Activated CD8-positive, alpha-beta memory T cell treated with anti-CD3 and anti-CD28 coated beads for 24 hours (primary cell): ENCODE measurements at places on chromosomes 3 and 15.
A peak's percentile ranks its signal among the peaks of the same experiment; 100 is the strongest.

- DNase-seq = no peak
Measured at GRCh38 chr3:119428538-119428937, 34.9 kb downstream of the TMEM39A start.

DNA sequence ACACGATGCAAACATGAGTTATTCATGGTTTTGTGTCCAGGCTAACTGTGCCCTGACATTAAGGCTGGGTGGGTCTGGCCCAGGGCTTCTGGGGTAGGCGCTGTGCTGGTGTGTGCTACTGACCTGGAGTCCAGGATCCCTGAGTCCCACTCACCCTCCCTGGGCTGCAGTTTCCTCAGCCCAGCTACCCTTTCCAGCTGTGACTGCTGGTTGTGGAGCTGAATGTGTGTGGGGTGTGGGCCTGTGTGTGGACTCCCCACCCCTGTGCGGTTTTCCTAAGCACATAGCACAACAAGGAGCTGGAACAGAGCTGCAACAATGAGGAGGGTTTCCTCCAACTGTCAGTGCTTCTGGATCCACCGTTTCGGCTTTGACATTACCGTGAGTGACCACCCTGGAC, 38.0 kb downstream of the SMAD3 start:
- DNase-seq = no peak

DNA sequence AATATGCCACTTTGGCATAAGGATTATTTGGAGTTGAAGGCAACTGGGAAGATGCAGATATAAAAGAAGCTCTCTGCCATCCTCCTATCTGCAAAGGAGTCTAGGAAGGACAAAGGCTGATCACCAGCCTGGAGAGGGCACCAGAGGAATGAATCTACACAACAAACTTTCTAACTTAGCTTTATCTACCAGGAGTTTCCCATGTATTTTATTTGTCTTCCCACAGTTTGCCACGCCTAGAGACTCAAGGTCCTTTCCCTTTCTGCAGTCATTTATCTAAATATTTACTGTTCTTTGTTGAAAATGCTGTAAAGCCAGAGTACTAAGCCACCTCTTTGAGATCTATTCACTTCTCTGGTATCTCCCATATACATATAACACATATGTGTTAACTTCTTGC, 32.2 kb downstream of the GPR176 start:
- DNase-seq = no peak

DNA sequence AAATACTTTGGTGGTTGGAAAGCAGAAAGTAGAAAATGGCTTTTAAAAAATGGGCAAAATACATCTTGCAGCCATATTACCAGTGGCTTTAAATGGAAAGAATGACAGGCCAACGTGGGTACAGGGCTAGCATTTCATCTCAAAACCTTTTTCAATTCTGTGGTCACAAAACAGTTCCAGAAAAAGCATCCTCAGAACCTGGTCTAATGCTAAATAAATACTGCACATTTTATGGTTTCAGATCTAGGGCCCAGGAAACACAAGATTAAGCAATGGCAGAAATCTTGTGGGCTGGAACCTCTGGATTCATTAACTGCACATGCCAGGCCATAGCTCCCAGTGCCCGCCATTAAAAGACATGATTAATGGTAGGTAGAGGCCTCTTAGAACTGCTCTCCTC, 470.2 kb upstream of the RASGRP1 start:
- no peak for DNase-seq

DNA sequence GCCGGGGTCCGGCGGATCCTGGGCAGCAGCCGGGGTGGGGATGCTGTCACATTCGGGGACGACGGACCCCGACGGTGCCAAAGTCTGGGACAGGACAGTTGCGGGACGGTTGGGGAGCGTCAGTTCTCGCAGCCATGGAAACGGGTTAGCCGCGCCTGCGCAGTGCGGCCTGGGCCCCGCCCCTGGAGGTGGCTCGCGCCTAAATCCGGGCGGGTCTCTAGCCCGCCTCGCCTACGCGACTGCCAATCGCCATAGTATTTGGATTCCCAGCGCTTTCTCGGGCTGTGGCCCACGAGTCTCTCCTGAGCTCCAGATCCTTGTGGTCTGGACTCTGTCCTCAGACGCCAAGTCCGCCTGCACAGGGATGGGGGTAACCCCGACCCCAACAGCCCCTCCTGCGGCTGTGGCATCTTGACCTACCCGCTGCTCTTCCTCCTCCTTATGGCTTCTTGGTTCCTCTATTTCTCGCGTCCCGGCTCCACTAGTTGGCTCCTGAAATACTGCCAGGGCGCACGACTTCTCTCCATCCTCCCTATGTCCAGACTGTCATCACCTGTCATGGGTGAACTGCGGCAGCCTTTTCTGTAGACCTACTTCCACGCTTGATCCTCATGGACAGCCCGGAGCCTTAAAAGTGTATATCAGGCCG, at the start of gene ZMYND10:
TSS of gene ZMYND10 (minus strand) at position 147 of the 649 bp plus-strand sequence. CDS start 153 bp downstream, outside the sequence.
- peak; percentile 88 for DNase-seq

- no peak for DNase-seq
Measured at GRCh38 chr3:134526319-134526718, 40.5 kb downstream of the CEP63 start.

DNA sequence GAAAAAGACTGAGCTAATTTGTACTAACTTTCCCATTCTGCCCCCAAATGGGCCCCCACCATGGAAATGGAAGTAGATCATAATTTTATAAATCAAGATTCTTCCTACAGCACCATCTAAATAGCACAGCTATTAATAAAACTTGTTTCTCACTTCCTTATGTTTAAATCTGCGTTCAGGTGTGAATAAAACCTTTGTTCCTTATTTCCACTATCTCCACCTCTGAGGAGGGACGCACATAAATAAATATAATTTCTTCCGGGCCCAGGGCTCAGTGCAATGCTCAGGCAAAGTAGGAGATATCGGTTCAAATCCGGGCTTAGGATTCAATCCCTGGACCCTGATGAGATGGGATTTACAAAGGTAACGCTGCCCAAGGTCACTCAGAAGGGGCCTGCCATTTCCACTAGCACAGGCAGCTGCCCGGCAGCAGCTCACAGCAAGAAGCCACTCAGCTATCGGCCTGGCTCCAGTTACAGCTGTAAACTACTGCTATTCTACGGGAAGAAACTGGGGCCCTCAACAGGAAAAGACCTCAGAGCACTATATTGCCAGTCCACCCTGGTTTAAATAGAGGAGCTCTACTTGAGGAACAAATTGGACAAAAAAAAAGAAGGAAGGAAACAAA, 52.5 kb downstream of the FOXP1 start:
- DNase-seq = no peak

GRCh38 chr15:31360158-31360561, 33.5 kb downstream of the KLF13 start:
- no peak for DNase-seq

- no peak for DNase-seq
Measured at GRCh38 chr3:119098619-119099222, 47.2 kb upstream of the TEX55 start.

DNA sequence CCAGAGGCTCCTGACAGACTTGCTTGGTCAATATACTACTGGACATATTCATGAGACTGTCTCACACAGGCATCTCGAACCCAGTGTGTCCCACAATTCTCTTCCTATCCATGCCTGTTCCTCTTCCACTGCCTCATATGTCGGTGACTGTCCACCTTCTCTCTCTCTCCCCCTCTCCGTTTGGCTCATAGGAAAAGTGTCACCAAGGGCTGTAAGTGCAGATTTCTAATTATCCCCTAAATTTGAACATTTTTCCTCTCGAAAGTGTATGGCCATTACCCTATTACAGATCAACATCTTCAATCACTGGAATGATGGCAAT, 22.5 kb upstream of the MUC20 start:
- DNase-seq = no peak

DNA sequence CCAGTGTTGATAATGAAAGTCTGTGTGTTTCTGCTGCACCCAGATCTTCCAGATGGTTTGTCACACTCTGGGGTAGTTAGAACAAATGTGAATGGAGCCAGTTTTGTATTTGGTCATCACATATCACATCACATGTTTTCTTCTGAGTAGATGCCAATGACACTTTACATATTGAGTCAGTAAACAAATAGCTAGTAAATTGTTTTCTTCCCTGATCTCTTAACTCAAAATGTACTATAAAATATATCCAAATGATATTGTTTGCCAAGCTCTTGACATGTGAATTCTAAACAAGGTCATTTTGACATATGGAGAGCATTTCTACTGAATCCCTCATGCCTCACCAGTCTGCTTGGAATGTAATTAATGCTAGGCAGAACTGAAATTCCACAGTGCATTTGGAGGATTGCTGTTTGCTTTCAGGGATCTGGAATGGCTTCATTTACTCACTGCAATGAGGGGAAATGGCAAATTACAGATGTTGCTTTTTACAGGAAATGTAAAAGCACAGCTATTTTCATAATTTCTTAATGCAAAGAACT, 45.0 kb downstream of the PDHB start:
- DNase-seq = no peak

DNA sequence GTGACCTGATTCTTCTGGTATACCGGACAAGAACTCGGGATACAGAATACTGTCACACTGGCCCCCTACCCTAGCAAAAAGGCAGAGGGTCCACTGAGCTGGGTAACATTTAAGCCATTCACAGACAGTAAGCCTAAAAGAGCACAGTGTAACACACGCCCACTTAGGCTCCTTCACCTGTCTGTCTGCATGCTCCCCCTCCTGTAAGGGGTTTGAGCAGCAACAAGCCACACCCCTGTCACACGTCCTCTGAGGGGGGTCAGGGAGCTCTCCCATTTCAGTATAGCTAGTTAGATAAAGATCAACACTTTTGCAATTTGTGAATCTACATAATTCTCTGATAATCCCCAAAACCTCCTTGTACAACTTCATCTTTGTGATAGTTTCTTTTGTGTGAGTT, 586.3 kb upstream of the LMCD1 start:
- DNase-seq = no peak

DNA sequence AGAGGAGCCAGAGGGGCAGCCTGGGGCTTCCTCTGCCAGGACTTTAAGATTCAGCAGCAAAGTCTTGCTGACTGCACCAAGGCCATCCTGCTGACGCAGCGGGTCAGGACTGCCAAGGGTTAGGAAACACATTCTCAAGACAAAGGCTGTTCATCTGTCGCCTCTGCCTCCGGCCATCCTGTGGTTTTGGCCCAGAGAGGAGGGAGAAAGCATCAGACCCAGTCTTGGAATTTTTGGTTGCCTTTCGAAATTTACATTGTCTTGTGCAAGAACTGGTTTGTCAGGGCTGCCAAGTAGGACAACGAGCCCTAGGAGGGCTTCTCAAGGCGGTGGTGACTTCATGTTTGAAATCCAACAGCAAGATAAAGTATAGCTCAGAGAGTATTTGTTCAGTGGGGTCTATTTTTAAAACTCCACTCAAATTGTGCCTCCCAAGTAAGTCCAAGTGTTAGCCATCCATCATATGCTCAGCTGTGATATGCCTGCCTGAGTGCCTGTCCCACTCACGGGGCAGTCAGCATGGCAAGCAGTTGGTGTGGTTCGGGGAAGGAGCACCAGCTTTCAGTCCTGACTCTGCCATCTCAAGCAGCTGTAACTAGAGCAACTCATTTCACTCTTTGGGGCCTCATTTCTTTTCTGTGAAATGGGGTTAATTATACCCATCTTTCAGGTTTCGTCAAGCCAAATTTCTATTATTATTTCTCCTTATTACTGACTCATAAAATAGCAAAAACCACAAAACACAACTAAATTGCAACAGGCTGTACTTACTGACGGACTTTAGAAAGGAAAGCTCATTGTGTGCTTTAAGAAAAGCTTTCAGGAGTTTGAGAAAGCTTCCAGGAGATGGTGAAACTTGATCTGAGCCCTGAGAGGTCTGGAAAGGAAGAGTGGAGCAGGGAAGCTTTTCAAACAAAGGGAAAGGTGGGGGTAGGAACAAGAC, 42.4 kb upstream of the RHO start:
- DNase-seq = no peak

- DNase-seq = no peak
Measured at GRCh38 chr15:73442968-73443367, at the start of gene REC114. Gene REC114, plus strand, starts transcription at chr15:73443164. Its CDS starts 22 bp downstream, at chr15:73443186.

GRCh38 chr3:179172546-179172945, 24.4 kb downstream of the PIK3CA start:
- no peak for DNase-seq

DNA sequence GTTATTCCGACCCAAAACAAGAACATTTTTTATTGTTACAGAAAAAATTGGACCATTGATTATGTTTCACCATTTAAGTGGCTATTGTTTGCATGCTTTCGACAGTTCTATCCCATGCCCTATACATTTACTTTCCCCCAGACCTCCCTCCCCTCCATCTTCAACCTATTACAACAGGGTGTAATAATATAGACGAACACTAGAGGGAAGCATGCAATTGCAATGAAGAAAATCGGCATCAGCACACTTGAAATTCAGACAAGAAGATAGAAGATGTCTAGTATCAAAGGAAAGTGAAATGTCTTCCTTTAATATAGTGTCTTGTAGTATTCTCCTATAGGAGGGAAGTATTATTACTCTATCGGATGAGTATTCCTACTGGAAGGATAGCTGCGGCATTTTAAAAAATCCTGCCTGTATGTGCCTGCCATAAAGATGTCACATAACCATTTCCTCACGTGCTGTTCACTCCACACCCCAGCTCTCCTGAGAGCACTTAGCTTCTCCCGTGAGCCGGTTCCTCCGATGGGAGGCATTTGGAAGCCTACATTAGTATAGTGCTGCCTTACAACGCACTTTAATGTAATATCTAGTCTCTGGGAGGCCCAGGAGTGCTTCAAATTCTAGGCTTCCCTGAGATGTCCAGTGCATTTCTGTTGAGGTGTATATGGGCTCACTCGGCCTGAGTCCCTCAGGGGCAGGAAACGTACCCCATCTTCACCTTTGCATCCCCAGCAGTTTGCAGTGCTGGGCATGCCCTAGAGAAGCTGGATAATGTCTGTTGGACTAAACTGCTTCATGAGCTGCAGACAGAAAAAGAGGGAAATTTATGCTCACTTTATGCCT, 17.8 kb upstream of the ERICH6 start:
- DNase-seq = no peak

GRCh38 chr3:100603469-100603868, 5.9 kb upstream of the ADGRG7 start:
- no peak for DNase-seq

DNA sequence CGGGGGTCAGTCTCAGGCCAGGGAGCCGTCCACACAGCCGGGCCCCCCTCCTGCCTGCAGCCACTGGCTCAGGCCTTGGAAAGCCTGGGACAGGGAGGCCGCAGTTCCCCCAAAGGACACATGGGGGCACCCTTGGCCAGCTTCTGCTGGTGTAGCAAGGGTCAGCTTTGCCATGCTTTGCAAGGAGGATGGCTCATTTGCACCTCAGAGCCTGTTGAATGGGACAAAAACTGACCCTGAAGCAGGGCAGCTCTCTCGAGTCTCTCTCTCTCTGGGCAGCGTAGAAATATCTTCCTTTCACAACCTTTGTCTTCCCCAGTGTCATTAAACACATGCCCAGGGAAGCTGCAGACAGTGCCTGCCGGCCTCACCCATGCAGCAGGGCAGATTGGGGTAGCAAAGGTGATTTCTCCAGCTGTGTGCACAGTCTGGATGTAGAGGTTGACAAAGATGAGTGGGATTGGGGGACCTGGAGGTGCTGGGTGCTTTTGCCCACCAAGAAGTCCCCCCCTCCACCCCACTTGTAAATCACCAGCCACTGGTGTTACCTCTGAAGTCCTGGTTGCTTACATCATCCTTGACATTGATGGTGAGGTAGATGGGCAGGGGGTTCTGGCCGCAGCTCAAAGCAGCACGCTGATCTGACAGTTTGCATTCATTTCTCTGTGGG, 17.4 kb upstream of the EHD4 start:
- DNase-seq = peak; percentile 98

GRCh38 chr3:140536926-140537726, 140.7 kb upstream of the TRIM42 start:
- no peak for DNase-seq
